ENCODE measurements at places on chromosomes 1 and 21.

DNA sequence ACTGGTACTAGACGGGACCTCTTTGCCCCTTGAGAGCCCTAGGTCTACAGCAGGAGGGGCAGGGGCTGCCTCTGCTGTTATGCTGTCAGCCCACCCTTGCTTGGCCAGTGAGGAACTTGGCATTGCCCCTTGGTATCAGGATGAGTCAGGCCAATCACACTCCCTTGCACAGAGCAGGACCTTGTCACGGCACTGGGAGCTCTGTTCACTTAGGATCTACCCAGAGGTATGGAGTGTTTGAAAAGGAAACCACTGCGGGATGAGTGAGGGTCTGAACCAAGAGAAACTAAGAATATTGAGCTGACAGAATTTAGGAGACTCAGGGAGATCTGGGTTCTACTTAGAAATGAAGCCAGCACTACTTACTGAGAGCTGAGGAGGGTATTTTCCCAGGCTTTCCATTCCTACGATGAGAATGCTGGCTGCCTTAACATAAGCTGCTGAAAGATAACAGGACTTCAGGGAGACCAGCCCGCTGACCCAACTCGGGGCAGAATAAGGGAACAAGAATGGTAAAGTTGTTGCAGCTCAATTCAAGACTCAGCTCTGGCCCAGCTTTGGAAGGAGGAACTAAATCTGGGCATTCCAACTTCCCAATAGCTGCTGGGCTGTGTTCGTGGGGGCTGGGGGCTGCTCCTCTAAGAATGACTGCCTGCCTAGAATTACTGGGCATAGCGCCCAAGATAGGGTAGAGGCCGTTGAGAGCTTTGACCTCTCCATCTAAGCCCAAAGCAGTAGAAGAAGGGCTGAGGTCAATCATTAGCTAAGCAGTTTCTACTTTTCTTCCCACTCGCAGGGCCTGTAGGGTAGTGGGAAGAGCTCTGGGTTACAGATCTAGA is 1.5 kb downstream of the FABP3 start:
- no peak for DNase-seq

DNA sequence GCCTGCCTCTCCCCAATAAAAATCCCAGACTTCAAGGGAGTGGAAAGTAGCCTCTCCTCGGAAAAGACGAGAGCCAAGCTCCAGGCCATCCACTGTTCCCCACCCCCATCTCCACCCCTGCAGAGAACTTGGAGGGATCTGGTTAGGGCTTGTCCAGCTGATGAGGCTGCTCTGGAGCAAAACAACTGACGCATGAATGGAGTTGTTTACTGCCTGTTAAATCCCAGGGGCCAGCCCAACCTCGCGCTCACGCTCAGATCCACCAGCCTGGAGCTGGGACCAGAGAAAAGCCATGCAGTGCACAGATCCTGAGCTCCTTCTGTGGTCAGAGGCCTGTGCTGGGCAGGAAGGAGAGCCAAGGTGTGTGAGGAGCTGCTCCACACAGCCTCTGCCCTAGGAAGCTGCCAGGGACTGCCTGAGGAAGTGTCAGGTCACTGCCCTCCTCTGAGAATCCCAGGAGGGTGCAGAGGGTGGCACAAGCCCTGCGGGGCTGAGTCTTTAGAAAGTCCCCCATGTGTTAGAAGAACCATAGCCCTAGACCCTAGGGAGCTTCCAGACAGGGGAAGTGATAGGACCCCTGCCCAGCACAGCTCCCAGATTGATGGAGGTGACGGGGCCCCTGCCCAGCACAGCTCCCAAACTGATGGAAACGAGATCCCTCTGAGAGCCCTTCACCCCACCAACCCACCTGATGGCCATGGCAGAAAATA is 109.0 kb upstream of the IPO9 start:
- DNase-seq: no peak

DNA sequence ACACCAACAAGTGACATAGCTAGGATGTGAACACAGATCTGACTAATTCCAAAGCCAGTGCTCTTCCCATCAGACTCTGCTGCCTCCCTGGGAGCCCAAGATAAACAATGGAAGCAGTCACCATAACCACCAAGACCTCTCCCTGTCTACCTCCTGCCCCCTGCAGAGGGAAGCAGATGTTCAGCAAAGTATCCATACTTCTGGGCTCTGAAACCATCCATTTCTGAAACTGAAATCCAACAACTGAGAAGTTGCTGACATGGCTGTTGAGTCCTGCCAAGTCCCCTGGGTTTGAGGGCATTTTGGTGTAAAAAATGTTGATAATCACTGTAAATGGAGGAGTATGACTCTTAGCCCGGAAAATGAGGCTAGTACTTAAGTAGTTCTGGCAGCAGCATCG is 102.1 kb downstream of the TYW3 start:
- no peak for DNase-seq

GRCh38 chr1:162446946-162447345 is 35.0 kb upstream of the SH2D1B start:
- DNase-seq: no peak

- DNase-seq: no peak
These were observed 11.8 kb upstream of the DENND1B start for GRCh38 chr1:197787056-197787455.

DNA sequence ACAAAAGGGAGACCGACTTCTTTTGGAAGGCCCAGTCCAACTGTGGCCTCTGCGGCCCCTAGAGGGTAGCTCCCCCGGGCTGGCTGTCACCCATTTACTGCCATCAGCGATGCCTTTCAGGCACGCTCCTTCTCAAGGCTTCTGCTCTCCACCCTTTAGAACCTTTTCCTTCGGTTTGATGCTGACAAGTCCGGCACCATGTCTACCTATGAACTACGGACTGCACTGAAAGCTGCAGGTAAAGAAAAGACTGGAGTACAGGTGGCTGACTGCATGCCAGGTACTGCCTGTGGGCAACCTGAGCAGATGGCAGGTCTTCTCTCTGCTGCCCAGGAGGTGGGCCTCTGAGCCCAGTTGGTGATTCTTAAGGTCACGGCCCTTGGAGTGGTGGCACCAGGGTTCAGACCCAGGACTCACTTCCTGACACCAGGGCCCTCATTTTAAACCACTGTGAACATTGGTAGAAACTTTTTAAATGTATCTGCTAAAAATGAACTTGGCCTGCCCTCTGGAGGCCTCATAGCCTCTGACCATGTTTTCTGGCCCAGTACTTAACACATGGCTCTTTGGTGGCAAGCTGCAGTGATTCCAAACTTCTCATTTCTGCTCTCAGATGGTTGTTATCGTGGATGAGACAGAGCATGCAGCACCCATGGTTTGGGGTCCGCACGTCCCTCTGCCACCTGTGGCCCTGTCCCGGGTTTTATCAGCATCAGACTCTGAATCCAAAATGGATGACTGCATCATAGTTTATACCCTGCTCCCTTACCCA is 45.7 kb downstream of the CAPN9 start:
- no peak for DNase-seq

GRCh38 chr1:119700326-119700725 is 11.4 kb upstream of the PHGDH start:
- DNase-seq: no peak

- DNase-seq: no peak
These were observed 54.2 kb downstream of the PTPRU start for GRCh38 chr1:29290414-29290985.

- DNase-seq: no peak
These were observed 9.6 kb downstream of the SMYD2 start for GRCh38 chr1:214290424-214291037.

DNA sequence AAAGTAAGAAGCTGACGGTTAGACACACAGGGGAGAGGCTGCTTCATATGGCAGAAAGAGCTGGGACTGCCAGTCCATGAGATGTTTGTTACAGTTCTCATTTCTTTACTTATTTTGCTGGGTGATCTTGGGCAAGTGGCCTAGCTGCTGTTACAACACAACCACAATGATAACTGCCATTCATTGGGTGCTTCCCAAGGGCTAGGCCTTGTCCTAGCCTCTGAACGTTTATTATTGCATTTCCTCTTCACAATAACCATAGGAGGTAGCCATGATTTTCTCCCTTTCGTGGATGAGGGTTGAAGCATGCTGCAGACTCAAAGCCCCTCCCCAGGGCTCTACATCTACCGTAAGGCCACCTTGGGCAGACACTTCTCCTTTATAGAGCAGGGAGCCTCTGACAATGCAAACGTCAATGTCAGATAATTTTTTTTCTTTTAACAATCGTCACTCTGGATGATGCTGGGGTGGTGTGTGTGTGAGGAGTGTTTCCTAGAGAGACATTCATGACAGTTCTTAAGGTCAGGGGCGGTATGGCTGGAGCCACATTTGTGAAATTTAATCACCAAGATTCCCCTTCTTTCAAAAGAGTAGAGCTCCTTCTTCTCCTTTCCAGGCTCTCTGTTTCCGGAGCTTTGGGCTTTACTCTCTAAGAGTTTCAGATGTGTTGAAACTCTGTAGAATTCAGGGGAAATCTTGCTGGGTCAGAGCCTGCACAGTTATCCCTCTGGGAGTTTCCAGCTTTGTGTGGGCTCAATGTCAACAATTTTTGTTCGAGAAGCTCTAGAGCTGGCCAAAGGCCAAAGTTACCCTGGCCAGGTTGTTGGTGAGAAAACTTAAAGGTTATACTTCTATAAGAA is 138.5 kb upstream of the SGIP1 start:
- DNase-seq: no peak

DNA sequence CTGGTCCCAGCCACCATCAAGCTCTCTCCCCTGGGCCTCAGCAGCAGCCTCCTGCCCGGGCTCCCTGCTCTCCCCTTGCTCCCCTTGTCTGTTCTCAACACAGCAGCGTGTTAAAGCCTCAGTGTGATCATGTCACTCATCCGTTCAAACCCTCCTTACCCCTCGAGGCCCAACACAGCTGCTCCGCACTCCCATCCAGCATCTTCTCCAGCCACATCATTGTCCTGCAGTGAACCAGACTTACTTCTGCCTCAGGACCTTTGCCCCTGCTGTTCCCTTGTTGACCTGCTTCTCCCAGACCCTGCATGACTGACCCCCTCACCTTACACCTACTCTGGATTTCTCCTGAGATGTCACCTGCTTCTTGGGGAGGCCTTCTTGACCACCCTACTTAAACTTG is 13.3 kb downstream of the CDK18 start:
- DNase-seq: no peak

- no peak for DNase-seq
These were observed 65.7 kb upstream of the SYT6 start for GRCh38 chr1:114219172-114219868.

- DNase-seq: no peak
These were observed 492.2 kb upstream of the DAB1 start for GRCh38 chr1:57916041-57916440.

- no peak for DNase-seq
These were observed 84.6 kb upstream of the SSX2IP start for GRCh38 chr1:84774669-84775534.

DNA sequence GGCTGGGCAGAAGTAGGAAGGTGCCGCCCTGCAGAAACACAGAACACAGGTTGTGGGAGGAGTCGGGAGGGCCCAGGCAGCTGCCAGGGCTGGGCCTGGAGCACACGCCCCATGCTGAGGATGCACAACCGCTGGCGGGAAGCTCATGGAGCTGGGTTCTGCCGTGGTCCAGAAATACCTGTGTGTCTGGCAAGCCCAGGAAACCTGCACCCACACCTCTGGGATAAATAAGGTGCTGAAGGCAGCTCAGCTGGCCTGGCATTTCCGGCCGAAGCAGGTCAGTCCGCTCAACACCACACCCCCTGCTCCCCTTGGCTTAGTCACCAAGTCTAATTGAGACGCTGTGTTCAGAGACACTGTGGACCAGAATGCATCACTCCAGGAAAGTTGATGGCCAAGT is 32.1 kb downstream of the CTNNBIP1 start:
- DNase-seq: no peak

DNA sequence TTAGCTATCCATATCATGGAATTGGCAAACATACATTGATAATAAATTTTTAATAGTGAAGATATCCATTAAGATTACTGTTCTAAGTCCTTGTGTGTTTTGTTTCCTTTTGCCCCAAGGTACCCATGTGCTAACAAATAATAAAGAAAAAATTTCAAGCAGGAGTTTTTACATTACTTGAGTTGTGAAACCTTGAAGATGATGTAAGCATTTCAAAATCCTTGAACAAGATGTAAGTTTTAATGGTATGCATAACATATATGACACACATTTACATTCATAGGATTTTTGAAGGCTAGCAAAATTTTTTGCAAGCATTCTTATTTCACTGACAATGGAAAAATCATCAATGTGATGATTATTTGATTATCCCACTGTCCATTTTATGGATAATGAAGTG is 10.9 kb upstream of the ELAVL4 start:
- DNase-seq: no peak

DNA sequence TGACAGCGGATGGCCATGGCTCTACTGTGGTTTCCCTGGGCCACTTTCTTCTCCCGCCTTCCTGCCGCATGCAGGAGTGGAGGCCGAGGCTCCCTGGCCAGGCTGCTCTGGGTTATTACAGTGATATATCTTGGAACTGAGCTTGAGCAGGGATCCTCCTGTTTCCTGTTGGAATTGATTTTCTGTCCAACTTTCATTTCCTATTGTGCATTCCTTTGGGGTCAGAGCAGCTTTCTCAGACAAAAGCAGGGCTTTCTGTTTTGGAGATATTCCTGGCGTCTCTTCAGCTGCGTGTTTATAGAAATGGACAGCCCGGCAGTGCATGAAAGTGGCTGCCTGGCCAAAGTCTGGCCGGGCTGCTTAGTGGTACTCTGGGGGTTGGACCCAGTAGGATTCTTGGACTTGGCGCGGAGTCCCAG is 146.4 kb downstream of the KIF26B start:
- no peak for DNase-seq

DNA sequence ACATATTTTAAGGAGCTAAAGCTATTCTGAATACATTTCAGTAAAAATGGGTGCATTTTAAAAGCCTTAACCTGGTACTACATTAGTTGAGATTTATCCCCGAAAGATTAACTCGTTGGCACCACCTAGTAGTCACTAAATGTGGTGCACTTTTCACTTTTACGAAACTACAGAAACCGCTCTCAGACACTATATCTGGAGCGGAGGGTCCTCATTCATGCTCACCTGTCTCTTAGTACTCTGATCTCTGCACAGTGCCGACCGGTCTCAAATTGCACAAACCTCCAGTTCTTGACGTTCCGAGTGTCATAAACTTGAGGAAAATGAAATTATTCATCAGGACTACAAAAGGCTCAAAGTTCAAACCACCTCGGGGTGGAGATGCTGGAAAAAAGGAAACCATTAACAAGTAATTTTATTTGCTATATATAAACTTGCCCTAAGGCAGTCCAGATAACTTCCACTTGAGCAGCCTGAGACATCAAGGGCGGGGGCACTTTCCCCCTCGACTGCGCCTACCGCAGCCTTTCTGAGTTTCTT is 722 bp downstream of the LZIC start:
- DNase-seq: no peak

DNA sequence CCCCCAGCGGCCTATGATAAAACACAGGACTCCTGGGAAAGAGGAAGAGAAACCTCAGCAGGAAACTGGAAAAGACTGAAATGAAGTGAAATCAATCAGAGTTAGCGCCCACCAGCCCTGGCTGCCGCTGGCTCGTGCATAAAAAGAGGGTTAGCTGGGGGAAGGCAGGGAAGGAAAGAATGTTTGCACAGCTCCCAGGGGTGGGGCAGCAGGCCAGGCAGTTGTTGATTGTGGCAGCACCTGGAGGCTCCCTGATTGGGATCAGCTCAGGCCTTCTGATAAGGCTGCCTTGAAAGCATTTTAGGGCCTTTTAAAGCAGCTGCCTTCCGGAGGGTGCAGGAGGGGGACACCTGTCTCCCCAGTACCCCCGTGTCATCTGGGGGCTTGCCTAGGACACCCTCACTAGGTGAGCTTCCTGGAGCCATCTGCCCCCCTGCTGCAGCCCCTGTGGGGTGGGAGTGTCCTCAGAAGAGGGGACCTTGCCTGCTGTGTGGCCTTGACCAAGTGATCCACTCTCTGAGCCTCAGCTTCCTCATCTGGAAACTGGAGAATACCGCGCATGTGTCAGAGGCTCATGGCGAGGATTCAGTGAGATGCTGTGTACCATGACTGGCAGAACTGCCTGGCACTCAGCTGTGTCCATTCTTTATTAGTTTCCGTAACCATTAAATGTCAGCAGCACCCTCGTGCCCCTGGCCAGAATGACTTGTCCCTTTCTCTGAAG is 6.6 kb downstream of the EPHB2 start:
- DNase-seq: no peak

Data from stimulated activated CD8-positive, alpha-beta memory T cell treated with anti-CD3 and anti-CD28 coated beads, Interleukin-7, amount 100 ng/mL, for 1 hour (primary cell).